ENCODE measurements at places on chromosomes 7 and 10. TPM values are rescaled to one million over a fixed set of nuclear protein-coding genes. Genes with fewer than 3 reads are reported as not detected.

DNA sequence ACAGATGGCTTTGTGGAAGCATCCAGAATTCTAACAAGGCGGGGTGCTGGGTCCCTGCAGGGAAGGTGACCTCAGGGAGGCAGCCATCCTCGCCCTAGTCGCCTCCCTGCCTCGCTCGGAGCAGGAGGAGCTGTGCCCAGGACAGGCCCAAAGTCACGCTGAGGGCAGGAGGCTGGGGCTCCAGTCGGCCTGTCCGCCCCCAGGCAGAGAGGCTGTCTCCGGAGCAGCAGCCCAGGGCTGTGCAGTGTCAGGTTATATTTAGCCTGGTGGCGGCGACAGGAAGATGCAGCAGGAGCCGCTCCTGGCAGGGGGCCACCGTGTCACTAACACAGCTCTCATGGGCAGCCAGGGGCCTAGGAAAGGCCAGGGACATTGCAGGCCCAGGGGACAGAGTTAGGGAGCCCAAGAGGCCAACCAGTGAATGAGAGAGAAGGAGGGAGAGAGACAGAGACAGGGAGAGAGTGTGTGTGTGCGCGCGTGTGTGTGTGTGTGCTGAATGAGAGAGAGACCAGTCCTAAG, 13.5 kb downstream of the KCNH2 start:
- H3K4me1 ChIP-seq = peaks cover 4% of the 10 kb centered on the region
- H3K4me3 ChIP-seq = no peak overlapping the region
- H3K27ac ChIP-seq = no peak overlapping the region
- peaks cover 9% of the 10 kb centered on the region for H3K27me3 ChIP-seq
- no peaks in the 10 kb centered on the region for H3K36me3 ChIP-seq

Gene GCK
- total RNA-seq = not detected

DNA sequence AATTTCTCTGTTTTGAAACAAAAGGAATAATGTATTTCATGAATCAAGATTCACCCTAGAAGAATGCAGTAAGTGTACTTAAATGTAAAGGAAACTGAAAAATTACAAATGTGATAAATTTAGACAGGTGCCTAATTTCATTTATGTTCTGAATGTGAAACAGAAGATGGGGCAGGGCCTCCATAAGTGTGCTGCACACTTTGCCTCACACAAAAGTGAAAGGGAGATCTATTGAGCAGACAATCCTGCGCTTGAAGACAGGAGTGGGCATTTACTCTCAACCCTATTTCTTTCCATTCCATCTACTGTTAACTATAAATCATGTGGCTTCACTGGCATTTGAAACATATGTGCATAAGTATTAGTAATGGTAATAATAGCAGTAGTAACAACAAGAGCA, 36.2 kb downstream of the GNG11 start:
- no peak overlapping the region for H3K4me3 ChIP-seq
- DNase-seq = no peak
- H3K27ac ChIP-seq = no peak overlapping the region
- no peaks in the 10 kb centered on the region for H3K36me3 ChIP-seq

Gene TRIM73
- total RNA-seq = 21.1 TPM

Data from natural killer cell (primary cell).